ENCODE measurements at places on chromosomes 5 and 9.

DNA sequence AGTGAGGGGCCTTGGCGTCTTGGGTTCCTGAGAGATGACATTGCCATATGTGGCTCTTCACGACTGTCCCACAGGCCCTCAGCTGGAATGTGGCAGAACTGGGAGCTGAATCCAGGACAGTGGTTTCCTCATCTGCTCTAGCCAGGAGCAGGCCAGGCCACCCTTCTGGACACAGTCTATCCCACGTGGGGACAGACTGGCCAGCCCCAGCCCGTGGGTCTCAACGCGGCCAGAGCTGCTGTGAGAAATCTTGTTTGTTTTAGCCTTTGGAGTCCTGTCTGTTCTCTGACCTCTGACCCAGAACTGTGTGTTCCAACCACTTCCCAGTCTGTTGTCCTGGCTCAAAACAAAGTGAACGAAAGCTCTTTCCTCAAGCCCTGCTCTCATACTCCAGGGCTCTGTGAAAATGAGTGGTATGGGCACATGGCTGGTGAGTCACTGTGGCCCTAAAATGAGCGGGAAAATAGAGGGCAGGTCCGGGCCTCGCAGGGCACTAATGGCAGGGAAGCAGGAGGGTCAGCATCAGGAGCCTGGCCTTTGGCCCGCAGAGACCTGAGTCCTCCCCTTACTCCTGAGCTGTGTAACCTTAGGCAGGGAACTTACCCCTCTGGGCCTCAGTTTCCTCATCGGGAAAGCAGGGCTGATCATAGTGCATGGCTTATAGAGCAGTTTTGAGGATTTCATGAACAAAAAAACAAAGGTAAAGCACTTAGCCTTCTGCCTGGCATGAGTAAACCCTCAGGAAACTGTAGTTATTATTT is 34.8 kb upstream of the GLRX start:
- H3K4me1 ChIP-seq, result peaks cover 35% of the 10 kb centered on the region
- peak overlapping the region; percentile 93 for H3K27ac ChIP-seq
- DNase-seq, result peak; percentile 97
- no peaks in the 10 kb centered on the region for H3K36me3 ChIP-seq
- no peak overlapping the region for H3K4me3 ChIP-seq

GRCh38 chr9:93308158-93308602 is 124.2 kb downstream of the WNK2 start:
- no peak for DNase-seq
- H3K36me3 ChIP-seq, result peaks cover 2% of the 10 kb centered on the region
- H3K27ac ChIP-seq, result no peak overlapping the region

DNA sequence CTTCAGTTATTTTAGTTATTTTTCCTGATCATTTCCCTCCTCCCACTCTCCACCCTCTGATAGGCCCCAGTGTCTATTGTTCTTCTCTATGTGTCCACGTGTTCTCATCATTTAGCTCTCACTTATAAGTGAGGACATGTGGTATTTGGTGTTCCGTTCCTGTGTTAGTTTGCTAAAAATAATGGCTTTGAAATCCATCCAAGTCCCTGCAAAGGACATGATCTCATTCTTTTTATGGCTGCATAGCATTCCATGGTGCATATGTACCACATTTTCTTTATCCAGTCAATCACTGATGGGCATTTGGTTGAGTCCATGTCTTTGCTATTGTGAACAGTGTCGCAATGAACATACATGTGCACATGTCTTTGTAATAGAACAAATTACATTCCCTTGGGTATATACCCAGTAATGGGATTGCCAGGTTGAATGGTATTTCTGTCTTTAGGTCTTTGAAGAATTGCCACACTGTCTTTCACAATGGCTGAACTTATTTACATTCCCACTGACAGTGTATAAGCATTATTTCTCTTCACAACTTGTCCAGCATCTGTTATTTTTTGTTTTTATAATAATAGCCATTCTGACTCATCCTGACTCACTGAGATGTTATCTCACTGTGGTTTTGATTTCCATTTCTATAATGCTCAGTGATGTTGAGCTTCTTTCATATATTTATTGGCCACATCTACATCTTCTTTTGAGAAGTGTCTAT is 17.2 kb upstream of the DIRAS2 start:
- no peaks in the 10 kb centered on the region for H3K27me3 ChIP-seq
- H3K27ac ChIP-seq, result no peak overlapping the region
- H3K4me1 ChIP-seq, result no peaks in the 10 kb centered on the region
- no peaks in the 10 kb centered on the region for H3K36me3 ChIP-seq

DNA sequence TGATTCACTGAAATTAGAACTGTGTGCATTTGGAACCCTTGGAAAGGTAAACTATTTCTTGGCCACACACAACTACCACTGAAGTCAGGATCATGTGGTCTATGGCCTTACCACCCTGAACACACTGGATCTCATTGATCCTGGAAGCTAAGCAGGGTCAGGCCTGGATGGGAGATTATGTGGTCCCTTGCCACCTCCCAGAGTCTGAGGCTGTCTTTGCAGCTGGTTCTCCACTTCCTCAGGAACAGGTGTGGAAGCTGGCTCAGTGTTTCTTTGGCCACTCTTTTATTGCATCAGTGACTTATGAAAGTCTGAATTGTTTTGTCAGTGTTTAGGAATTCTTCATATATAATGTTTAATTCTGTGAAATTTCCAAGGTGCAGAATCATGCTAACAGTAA is 89.2 kb downstream of the TEK start:
- no peaks in the 10 kb centered on the region for H3K4me1 ChIP-seq
- no peak for DNase-seq
- no peaks in the 10 kb centered on the region for H3K36me3 ChIP-seq
- no peak overlapping the region for H3K4me3 ChIP-seq
- H3K27me3 ChIP-seq, result no peaks in the 10 kb centered on the region

GRCh38 chr9:112838342-112838741 is 52.3 kb downstream of the SLC46A2 start:
- no peak overlapping the region for H3K27ac ChIP-seq
- H3K4me3 ChIP-seq, result no peak overlapping the region
- no peaks in the 10 kb centered on the region for H3K4me1 ChIP-seq
- no peak for DNase-seq
- no peaks in the 10 kb centered on the region for H3K27me3 ChIP-seq

DNA sequence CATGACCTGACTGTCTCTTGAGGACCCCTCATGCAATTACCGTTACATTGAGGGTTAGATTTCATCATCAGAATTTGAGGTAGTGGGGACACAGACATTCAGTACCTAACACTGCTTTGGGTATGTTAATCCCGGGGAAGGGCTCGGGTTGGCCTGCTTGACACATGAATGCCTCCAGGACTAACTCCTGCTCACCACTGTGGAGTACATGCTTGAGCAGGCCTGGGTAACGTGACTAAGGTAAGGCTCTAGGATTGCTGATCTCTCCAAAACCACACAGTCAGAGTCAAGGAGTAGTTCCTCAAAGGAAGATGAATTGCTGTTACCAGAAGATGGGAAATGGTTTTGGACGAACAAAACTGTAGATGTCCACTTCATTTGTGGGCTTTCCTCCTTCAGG is 376.3 kb upstream of the ZNF462 start:
- no peak overlapping the region for H3K27ac ChIP-seq
- H3K27me3 ChIP-seq, result no peaks in the 10 kb centered on the region
- no peaks in the 10 kb centered on the region for H3K36me3 ChIP-seq
- H3K4me1 ChIP-seq, result peaks cover 4% of the 10 kb centered on the region
- no peak overlapping the region for H3K4me3 ChIP-seq

DNA sequence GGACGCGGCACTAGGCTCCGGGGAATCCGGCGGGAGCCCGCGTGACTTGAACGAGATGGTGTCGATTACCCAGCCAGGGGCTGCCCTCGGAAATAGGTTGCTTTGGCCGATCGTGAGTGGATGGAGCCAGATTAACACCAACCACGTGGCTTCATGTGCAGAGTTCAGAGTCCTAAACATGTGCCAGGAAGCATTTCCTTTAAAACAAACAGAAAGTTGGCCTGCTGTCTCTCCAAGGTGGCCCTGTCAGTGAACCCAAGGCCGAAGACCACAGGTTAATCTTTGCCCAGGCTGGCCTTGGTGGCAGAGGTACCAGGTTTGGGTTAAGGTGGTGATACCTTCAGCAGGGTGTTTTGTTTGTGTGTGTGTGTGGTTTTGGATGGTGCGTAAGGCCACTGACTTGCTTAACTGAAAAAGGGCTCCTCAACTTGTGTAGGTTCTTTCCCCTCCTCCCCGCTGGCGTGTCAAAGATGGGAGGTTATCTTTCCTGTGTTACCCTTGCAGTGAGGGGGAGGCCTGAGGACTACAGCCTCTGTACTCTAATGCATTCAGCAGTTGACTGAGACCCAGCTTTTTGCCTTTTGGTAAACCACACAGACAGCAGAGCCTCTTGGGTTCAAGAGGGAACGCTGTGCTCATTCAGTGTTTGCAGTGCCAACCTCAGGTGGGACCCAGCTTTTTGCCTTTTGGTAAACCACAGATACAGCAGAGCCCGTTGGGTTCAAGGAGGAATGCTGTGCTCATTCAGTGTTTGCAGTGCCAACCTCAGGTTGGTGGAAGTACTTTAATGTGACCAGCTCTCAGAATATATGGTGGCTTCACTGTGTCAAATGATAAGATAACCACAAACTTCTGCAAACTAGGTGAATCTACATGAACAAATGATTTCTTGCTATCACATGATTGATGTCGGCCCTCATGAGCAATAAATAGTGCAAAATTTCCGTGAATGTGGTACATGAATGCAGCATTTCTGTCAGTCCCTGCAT is 1.4 kb downstream of the IQGAP2 start:
- no peak for DNase-seq
- H3K4me1 ChIP-seq, result no peaks in the 10 kb centered on the region
- H3K27ac ChIP-seq, result no peak overlapping the region

DNA sequence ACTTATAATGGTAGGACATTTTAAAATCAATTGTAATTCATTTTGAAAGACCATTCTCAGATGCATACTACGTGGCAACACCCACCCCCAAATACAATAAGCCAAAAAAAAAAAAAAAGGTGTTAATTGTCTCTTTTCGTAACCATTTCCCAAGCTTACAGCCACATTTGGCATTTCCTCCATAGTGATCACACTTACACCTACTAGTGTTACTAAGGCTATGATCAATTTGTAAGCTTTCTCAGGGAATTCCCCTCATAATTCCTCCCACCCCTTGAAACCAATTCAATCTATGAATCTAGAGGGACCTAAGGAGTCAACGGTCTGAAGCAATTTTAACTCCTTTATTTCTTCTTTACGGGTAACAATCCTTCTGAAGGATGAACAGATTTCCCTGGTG is 40.1 kb downstream of the NR2F1 start:
- no peak for DNase-seq
- H3K27me3 ChIP-seq, result peaks cover 5% of the 10 kb centered on the region
- H3K36me3 ChIP-seq, result no peaks in the 10 kb centered on the region
- H3K27ac ChIP-seq, result no peak overlapping the region
- no peak overlapping the region for H3K4me3 ChIP-seq

GRCh38 chr5:78730300-78731094 is 81.9 kb upstream of the LHFPL2 start:
- no peak for DNase-seq
- H3K27me3 ChIP-seq, result no peaks in the 10 kb centered on the region
- no peak overlapping the region for H3K27ac ChIP-seq
- H3K36me3 ChIP-seq, result no peaks in the 10 kb centered on the region
- no peak overlapping the region for H3K4me3 ChIP-seq

GRCh38 chr9:104173067-104173466 is 79.0 kb downstream of the SMC2 start:
- no peak overlapping the region for H3K27ac ChIP-seq
- no peak for DNase-seq
- no peaks in the 10 kb centered on the region for H3K36me3 ChIP-seq
- H3K27me3 ChIP-seq, result no peaks in the 10 kb centered on the region
- H3K4me1 ChIP-seq, result no peaks in the 10 kb centered on the region

DNA sequence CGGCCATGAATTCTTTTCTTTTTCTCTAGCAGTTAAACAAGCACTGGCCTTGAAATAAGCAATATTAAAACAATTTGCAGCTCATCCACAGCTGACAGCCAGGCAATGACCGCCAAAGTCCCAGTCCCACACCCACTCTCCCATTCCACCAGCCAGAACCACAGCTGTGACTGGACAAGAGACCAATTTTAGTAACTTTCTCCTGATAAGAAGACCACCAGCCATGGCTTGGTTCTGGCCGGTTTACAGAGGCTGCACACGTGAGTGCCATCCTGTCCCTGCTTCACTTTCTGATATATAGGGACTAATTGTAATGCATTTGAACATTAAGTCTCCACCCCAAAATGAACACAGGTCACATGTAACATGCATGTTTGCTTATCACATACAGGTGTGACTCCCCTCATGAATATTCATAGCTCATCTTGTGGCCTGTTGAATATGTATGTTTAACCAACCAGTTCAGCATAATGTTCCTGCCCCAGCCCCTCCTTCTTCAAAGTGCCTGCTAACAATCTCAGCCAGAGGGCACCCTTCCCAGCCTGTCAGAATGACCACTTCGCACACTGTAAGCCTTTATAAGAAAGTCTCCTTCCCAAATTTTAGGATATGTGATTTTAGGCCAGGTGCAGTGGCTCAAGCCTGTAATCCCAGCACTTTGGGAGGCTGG is 23.9 kb upstream of the FANCC start:
- no peak for DNase-seq
- H3K36me3 ChIP-seq, result no peaks in the 10 kb centered on the region
- H3K27me3 ChIP-seq, result no peaks in the 10 kb centered on the region
- no peak overlapping the region for H3K4me3 ChIP-seq
- H3K27ac ChIP-seq, result no peak overlapping the region
- no peaks in the 10 kb centered on the region for H3K4me1 ChIP-seq

GRCh38 chr5:35902046-35902672 is 36.3 kb downstream of the CAPSL start:
- no peaks in the 10 kb centered on the region for H3K4me1 ChIP-seq
- H3K27ac ChIP-seq, result no peak overlapping the region
- DNase-seq, result no peak
- H3K4me3 ChIP-seq, result no peak overlapping the region

DNA sequence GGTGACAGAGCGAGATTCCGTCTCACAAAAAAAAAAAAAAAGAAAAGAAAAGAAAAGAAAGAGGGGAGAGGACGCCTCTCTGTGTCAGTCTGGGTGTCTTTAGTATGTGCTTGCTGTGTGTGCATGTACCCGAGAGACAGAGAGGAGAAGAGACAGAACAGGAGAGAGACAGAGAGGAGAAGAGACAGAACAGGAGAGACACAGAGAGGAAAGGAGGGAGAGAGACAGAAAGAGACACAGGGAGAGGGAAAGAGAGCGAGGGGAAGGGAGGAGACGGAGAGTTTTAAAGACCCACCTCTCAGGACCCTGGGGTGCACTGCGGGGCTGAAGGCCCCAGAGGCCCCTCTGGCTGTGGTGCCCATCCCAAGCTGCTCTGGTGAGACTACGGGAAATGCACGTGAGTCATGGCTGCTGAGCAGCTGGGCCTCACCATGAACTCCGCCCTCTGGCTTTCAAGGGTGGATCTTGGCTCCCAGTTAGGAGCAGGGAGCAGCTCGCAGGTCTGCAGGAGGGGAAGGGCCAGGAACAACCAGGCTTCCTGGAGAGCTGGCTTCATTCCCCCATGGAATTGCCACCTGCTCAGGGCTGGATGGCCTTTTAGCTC is 7.9 kb downstream of the SLC6A3 start:
- no peaks in the 10 kb centered on the region for H3K27me3 ChIP-seq
- H3K4me1 ChIP-seq, result no peaks in the 10 kb centered on the region
- no peaks in the 10 kb centered on the region for H3K36me3 ChIP-seq
- H3K27ac ChIP-seq, result no peak overlapping the region
- no peak overlapping the region for H3K4me3 ChIP-seq
- DNase-seq, result peak; percentile 16
